ENCODE measurements at places on chromosomes 16 and 17.

- DNase-seq: no peak
Observed at GRCh38 chr17:266701-267667, 85.5 kb upstream of the DOC2B start.

DNA sequence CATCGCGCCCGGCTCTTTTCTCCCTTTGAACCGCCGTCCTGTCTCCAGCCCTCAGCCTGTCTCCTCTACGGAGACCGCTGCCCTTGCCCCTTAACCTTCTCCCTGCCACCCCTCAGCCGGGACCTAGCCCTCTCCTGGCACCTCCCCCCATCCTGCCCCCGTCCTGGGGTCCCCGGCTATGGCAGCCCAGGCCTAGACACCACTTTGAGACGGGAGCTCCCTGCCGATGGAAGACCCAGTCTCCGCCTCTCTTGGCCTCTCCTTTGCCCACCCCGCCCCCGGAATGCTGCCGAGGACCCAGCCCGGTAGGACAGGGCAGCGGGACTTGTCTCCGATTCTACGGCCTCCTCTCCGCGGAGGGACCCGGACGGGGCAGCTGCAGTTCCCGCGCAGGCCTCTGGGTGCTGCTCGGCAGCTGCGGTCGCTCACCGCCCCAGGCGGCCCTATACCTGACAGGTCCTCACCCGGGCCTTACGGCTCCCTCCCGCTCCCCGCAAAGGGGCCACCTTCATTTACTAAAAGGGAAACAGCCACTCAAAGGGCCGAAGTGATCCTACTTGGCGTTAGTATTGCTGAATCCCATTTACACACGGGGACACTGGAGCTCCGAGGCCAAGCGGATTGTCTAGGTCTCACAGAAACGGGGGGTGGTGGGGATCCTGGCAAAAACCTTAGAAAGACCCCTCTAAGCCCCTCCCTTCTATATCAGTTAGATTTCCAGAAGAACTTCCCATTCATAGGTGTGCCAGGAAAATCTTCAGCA is 32.6 kb upstream of the TAC4 start:
- DNase-seq: peak; percentile 87

GRCh38 chr17:79276821-79277220 is 202.2 kb downstream of the ENGASE start:
- DNase-seq: no peak

- DNase-seq: peak; percentile 72
Observed at GRCh38 chr17:63881935-63882601, at the start of gene GH2. Gene GH2, minus strand, starts transcription at chr17:63881944. Its CDS starts 143 bp downstream, at chr17:63881801.

DNA sequence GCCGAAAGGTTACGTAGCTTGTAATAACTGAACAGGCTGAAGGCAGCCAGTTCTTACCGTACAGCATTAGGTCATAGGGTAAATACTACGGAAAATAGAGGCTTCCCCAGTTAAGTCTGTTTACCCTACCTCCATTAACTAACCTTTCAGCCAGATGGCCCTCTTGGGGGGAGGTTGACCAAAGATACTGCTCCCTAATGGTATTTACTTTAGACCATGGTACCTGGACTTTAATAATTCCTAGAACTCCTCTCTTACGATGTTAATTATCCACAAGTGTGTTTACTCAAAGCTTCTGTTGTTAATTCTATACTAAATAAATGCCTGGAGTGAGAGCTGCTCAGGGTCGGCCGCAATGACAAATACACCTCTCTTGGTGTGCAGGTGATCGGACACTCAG is 9.8 kb upstream of the ADAT1 start:
- DNase-seq: no peak

GRCh38 chr16:19765860-19766553 is 47.9 kb downstream of the IQCK start:
- peak; percentile 78 for DNase-seq

DNA sequence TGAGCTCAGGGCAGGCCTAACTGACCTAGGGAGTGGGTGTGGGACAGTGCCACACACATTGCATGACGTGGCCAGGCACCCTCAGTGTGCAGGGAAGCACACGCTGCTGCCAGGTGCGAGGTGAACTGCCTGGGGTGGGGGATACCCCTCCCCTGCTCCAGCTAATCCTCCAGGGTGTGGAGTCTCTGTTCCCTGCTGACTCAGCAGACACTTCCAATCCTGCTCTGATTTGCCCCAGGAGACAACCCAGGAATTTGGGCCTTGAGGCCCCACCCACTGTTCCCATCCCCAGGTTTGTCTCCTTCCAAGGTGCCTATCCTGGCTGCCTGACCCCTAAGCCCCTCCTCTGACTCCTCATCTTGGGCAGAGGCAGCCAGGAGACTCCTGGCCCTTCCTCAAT is 10.7 kb downstream of the DLX3 start:
- no peak for DNase-seq

DNA sequence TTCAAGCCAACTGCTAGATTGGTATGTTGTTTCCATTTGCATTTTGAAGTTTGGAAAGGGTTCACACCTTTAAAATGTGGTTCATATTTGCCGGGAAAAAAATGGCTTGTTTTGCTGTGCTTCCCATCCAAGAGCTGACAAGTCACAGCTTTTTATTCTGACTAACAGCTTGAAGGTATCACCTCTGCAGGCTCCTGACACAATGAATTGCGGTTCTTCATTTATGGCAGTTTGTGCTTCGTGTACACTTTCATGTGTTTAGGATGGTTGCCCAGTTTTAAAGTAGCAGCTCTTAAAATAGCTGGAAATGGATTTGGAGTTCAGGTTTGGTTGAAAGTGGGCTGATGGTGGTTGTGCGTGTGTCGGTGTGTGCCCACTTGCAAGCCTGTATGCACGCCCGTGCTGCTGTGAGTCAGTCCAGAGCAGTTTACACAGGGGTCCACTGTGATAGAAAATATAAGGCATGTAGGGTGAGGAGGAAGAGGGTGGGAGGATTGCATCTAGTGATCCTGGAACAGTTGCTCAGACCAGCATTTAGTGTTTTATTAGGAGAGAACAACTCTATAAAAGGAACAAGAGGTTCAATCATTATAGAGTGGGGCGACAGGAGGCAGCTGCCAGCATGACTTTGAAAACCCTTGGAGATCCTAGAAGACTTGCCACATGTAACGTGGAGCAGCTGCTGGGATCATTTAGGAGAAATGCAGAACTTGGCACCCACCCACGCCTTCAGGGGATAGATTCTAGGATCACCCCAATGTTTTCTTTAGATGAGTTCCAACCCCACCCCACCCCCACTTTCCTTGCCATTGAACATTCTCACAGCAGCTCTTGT is 108.0 kb upstream of the TBX2 start:
- no peak for DNase-seq

DNA sequence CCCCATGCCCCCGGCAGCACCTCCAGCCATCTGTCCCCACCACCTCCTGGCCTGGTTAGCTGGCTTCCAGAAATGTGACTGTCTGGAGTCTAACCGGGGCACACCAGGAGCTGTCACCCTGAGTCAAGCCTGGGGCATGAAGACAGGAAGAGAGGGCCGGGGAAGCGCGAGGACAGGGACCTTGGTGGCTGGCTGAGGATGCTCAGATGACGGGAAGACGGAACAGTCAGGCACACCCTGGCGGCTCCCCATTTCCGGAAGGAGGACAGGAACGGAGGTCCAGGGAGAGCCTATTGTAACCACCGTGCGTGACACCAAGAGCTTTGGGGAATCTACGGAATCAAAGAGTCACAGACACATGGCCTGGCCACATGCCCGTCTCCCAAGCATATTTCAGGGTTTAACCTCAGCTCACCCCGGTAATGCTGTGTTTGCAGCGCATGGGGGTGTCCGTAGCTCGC is 51.7 kb downstream of the SDK2 start:
- peak; percentile 15 for DNase-seq

GRCh38 chr17:75504347-75505151 is 10.8 kb downstream of the CASKIN2 start:
- DNase-seq: peak; percentile 72

DNA sequence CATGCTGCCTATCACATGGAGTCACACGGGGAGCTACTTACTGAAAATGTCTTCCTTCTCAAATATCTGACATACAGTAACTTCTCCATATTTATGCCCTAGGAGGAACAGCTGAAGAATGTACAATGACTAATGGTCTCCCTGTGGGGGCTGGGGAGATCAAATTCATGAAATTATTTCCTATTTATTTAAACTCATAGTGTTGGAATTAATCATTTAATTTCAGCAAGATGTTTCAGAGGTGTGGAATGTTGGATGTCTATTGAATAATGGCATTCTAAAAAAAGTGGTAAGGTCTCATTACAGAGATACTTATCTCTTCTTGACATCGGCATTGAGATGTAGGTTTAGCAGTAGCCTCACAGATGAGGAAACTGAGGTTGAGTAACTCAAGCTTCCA is 214.3 kb upstream of the CDH11 start:
- DNase-seq: no peak

GRCh38 chr16:79264237-79265109 is 336.1 kb downstream of the MAF start:
- DNase-seq: peak; percentile 94

GRCh38 chr16:50776037-50776436 is 34.2 kb downstream of the CYLD start:
- DNase-seq: no peak

GRCh38 chr16:65510850-65511249 is 389.0 kb upstream of the CDH11 start:
- DNase-seq: no peak

DNA sequence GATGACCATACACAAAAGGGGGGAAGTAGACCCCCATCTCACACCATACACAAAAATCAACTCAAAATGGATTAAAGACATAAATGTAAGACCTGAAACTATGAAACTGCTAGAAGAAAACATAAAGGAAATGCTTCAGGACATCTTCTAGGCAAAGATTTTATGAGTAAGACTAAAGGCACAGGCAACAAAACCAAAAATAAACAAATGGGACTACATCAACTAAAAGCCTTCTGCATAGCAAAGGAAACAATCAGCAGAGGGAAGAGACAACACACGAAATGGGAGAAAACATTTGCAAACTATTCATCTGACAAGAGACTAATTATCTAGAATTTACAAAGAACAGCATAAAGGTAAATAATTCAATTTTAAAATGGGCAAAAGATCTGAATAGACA is 152.1 kb downstream of the AXIN2 start:
- no peak for DNase-seq

GRCh38 chr17:75308732-75309629 is 19.7 kb upstream of the SLC25A19 start:
- peak; percentile 80 for DNase-seq

- DNase-seq: no peak
Observed at GRCh38 chr17:77778636-77779489, 179.6 kb upstream of the TNRC6C start.

GRCh38 chr16:51821527-51821926 is 670.5 kb upstream of the SALL1 start:
- DNase-seq: no peak

DNA sequence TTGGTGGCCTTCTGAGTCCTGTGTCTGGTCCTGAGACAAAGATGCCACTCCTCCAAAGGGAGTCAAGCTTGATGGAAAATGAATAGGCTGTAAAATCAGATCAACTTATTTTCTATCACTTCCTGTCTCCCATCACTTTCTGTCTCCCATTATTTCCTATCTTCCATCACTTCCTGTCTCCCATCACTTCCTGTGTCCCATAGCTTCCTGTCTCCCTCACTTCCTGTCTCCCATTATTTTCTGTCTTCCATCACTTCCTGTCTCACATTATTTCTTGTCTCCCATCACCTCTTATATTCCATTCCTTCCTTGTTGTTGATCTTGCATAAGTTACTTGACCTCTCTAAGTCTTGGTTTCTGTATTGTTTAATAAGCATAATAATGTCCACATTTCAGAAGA is 418.5 kb upstream of the EEF2KMT start:
- DNase-seq: no peak

- DNase-seq: no peak
Observed at GRCh38 chr16:56192986-56193945, 2.0 kb downstream of the GNAO1 start.

GRCh38 chr16:74771656-74772315 is 2.8 kb downstream of the FA2H start:
- DNase-seq: peak; percentile 31

DNA sequence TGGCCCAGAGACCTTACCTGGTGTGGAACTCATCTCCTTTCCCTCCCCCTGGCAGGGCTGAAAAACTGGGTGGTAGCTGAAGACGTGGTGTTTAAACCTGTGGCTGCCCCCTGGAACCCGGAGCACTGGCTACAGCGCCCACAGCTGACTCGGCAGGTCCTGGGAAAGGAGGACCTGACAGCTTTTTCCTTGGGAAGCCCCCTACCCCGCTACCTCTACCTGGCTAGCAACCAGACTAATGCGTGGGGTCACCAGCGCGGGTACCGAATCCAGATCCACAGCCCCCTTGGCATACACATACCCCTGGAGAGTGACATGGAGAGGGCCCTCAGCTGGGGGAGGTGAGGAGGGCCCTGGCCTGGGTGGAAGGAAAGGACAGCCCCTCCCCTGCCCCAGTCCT is 2.0 kb upstream of the AOC3 start:
- no peak for DNase-seq

DNA sequence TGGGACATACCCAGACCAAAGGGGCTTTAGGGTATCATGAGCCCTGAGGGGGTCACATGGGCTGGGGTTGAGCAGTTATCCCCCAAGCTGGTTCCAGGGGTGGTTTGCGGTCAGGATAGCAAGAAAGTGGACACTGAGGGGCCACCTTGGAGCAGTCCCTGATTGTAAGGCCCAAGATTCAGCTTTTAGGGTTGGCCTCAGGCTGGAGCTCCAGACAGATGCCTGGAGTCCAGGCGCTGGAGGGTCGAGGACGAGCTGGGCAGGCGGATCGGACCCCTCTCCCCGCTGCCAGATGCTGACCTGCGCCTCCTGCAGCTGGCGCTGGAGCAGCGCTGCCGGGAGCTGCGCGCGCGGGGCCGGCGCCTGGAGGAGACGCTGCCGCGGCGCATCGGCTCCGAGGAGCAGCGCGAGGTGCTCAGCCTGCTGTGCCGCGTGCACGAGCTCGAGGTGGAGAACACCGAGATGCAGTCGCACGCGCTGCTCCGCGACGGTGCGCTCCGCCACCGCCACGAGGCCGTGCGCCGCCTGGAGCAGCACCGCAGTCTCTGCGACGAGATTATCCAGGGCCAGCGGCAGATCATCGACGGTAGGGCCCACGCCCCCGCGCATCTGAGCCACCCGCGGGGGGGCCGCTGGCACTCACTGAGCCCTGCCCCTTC is 10.0 kb downstream of the BTBD17 start:
- DNase-seq: no peak

- peak; percentile 79 for DNase-seq
Observed at GRCh38 chr17:35870906-35871819, 2.5 kb upstream of the HEATR9 start.

- no peak for DNase-seq
Observed at GRCh38 chr16:27781981-27782880, 232.3 kb downstream of the KATNIP start.

DNA sequence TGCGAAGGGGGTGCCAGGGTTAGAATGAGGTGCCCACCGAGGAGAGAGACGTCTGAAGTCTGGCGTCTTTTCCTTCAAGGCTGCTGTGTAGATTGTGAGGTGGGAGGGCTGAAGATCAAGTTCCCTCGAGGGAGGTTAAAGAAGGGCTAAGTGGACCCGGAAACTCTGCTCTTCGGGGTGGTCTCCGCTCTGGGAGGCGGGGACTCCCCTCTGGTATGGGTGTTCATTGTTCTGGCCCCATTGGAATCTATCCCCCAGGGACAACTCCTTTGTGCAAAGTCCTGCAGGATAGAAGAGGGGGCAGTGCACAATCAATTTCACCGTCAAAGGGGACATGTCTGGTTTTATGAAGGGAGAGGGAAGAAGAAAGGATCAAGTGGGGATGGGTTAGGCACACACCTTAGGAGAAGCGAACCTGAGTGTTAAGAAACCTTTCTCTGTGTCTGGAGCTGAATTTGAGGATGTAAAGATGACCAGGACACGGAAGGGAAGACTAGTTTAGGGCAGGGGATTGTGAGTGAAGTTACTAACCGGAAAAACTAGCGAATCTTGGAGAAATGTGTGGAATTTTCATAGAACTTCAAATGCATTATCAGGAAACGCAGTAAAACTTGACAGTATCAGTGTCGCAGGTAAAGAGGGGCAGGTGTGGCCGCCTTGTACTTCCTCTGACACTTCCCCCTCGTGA is 809 bp upstream of the RAB34 start:
- DNase-seq: no peak

Measured in suppressor macrophage (primary cell).